ENCODE measurements at places on chromosomes 3 and 15. TPM values are rescaled to one million over a fixed set of nuclear protein-coding genes. Genes with fewer than 3 reads are reported as not detected.

CYP1A2 gene
- not detected for total RNA-seq

ARNT2 gene
- 4.4 TPM for total RNA-seq

DNA sequence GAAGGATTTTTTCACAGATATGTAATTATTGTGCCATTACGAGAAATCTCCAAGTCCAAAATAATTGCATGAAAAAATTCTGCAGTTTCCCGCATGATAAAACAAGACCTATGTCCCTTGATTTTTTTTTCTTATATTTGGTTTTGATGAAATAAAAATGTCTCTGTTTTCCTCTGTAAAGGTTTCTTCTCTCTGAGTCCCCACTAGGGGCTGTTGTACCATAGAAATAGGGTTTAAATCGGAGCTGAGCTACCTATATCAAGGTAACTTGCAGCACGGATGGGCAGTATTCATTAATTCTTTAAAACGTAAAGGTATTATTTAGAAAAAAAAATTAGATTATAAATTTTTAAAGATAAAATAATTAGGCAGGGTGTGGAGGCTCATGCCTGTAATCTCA lies 66.6 kb upstream of the IGF1R start:
- no peak for DNase-seq
- H3K36me3 ChIP-seq = no peaks in the 10 kb centered on the region
- H3K4me3 ChIP-seq = no peak overlapping the region
- no peaks in the 10 kb centered on the region for H3K4me1 ChIP-seq
- H3K27ac ChIP-seq = no peak overlapping the region
- peaks cover 86% of the 10 kb centered on the region for H3K27me3 ChIP-seq

DNA sequence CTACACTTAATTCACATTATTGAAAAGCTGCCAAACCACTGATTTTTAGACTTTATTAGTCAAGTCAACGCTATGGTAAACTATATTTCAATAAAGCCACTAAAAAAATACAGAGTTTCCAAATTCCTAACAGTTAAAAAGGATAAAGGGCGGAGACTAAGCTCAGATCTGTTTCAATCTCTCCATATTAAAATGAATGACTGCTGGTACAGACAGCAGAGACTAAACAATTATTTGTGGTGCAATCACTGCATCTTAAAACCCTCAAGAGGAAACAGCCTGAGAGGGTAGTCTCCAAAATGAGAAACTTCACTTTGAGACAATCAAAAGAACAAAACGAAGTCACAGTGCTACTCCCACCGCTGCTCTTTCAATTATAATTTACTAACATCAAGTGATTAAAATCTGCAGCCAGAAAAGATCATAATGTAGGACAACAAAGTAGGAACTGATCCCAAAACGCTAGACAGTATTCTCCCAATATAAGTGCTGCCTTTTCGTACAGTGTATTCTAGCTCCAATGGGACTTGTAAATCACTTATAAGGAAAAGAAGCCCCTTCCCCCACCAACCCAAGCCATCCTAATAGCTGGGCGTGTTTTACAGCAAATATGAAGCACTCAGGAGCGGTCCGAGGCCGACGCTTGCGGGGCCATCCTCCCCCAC lies 1.2 kb downstream of the UBP1 start:
- no peak for DNase-seq
- no peaks in the 10 kb centered on the region for H3K27me3 ChIP-seq
- peaks cover 52% of the 10 kb centered on the region for H3K4me1 ChIP-seq
- H3K4me3 ChIP-seq = peak overlapping the region; percentile 71
- H3K36me3 ChIP-seq = no peaks in the 10 kb centered on the region
- H3K27ac ChIP-seq = peak overlapping the region; percentile 99

GRCh38 chr15:38010395-38010794 lies 76.0 kb downstream of the TMCO5A start:
- H3K27me3 ChIP-seq = no peaks in the 10 kb centered on the region
- H3K4me1 ChIP-seq = peaks cover 25% of the 10 kb centered on the region
- H3K27ac ChIP-seq = no peak overlapping the region
- no peaks in the 10 kb centered on the region for H3K36me3 ChIP-seq
- no peak for DNase-seq

DNA sequence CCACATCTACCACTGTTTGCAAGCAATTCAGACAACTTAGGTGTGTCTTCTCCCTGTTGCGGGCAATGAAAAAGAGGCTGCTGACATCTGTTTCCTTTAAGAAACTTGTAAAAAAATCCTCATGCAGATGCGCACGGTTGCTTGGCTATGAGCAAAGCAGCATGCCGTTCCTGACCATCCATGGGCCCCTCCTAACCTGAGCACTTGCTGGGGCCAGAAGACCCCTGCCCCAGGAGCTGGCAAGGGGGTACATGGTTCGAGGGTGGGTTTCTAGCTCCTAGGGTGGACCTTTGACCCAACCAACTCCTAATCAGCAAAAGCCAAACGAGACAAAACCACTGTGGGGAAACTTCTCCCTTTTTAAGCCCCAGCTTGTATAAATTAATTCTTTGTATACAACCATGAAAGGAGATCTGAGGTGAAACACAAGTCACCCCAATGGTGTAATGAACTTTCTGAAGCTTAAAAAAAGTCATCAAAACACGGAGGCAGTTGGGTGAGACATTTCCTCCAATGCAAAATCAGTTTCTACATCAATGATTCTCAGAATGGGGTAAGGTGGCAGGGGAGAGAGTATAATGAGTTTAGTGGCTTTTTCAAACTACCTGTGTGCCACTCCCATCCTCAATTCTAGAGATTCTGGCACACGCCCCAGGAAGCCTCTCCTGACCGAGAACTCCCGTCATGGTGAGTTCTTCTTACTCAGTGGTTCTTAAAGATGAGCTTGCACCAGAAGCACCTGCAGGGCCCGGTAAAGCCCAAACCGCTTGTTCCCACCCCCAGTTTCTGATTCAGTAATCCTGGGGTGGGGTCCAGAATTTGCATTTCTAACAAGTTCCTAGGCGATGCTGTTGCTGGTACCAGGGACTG lies 44.1 kb downstream of the CPN2 start:
- no peak overlapping the region for H3K4me3 ChIP-seq
- DNase-seq = no peak
- H3K27me3 ChIP-seq = peaks cover 54% of the 10 kb centered on the region
- no peak overlapping the region for H3K27ac ChIP-seq

GRCh38 chr3:78724859-78725258 lies 1042.9 kb downstream of the ROBO1 start:
- no peak for DNase-seq
- no peaks in the 10 kb centered on the region for H3K4me1 ChIP-seq
- no peak overlapping the region for H3K4me3 ChIP-seq
- no peaks in the 10 kb centered on the region for H3K27me3 ChIP-seq
- H3K27ac ChIP-seq = no peak overlapping the region
- H3K36me3 ChIP-seq = no peaks in the 10 kb centered on the region

- H3K27me3 ChIP-seq = no peaks in the 10 kb centered on the region
- no peak for DNase-seq
- H3K36me3 ChIP-seq = no peaks in the 10 kb centered on the region
- H3K27ac ChIP-seq = no peak overlapping the region
- H3K4me1 ChIP-seq = no peaks in the 10 kb centered on the region
Measured at GRCh38 chr3:56238299-56238698, 230.0 kb downstream of the ERC2 start.

- DNase-seq = peak; percentile 86
- H3K36me3 ChIP-seq = no peaks in the 10 kb centered on the region
- peak within 1 kb of the TSS; percentile 94 for H3K27ac ChIP-seq
- H3K4me3 ChIP-seq = peak within 1 kb of the TSS; percentile 64
- peaks cover 44% of the 10 kb centered on the region for H3K4me1 ChIP-seq
Measured at GRCh38 chr3:124887177-124887931, at the start of gene ITGB5. ITGB5 (minus strand) TSS chr3:124887365; CDS start chr3:124887000, 365 bp downstream.

- no peaks in the 10 kb centered on the region for H3K4me1 ChIP-seq
- DNase-seq = no peak
- H3K27ac ChIP-seq = no peak overlapping the region
- H3K4me3 ChIP-seq = no peak overlapping the region
- no peaks in the 10 kb centered on the region for H3K27me3 ChIP-seq
Measured at GRCh38 chr3:43013743-43014155, 34.6 kb downstream of the GASK1A start.

GRCh38 chr3:60980342-60980692 lies 270.9 kb downstream of the FHIT start:
- no peak overlapping the region for H3K27ac ChIP-seq
- H3K4me3 ChIP-seq = no peak overlapping the region
- no peaks in the 10 kb centered on the region for H3K36me3 ChIP-seq
- H3K27me3 ChIP-seq = no peaks in the 10 kb centered on the region
- no peak for DNase-seq

GRIP2 gene
- 24.5 TPM for total RNA-seq

GRCh38 chr3:72855001-72855400 lies 6.8 kb upstream of the SHQ1 start:
- H3K36me3 ChIP-seq = no peaks in the 10 kb centered on the region
- H3K27ac ChIP-seq = no peak overlapping the region
- DNase-seq = no peak
- H3K27me3 ChIP-seq = no peaks in the 10 kb centered on the region
- no peaks in the 10 kb centered on the region for H3K4me1 ChIP-seq

CPLX3 gene
- total RNA-seq = 0.66 TPM

GRCh38 chr3:115676336-115676735 lies 53.0 kb downstream of the GAP43 start:
- H3K27me3 ChIP-seq = no peaks in the 10 kb centered on the region
- peaks cover 10% of the 10 kb centered on the region for H3K4me1 ChIP-seq
- H3K4me3 ChIP-seq = no peak overlapping the region
- DNase-seq = no peak

DNA sequence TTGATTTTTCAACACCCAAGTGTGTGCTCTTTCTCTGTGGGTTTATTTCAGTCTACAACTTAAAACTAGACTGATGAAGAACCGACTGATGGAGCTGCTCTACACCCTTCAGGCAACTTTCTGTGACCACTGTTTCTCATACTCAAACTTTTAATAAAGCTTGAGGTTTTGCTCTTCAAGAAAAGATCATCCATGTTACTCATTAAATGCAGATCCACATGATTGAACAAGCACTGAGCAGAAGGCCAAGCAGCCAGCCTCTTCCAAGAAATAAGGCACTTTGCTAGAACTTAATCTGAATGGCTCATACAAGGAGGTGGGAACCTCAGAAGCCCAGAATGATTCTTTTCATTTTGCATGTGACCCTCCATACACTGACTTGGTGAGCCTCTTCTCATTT lies 8.7 kb downstream of the SLC27A2 start:
- H3K27ac ChIP-seq = no peak overlapping the region
- H3K4me3 ChIP-seq = no peak overlapping the region
- DNase-seq = no peak
- no peaks in the 10 kb centered on the region for H3K4me1 ChIP-seq
- no peaks in the 10 kb centered on the region for H3K36me3 ChIP-seq
- H3K27me3 ChIP-seq = no peaks in the 10 kb centered on the region

DNA sequence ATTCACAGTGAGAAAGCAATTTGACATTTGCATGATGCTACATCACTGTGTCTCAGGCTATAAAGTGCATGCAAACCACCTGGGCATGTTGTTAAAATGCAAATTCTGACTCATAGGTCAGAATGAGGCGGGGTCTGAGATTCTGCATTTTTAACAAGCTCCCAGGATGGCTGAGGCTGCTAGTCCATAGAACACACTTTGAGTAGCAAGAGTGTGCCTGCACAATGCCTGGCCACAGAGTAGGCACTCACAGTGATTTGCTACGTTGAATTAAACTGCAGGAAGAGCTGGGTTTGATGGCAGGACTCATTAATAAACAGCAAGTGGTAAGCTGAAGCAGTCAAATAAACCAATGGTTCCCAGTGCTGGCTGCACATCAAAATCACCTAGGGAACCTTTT lies 48.1 kb downstream of the NTRK3 start:
- no peak overlapping the region for H3K27ac ChIP-seq
- no peaks in the 10 kb centered on the region for H3K36me3 ChIP-seq
- no peaks in the 10 kb centered on the region for H3K27me3 ChIP-seq
- DNase-seq = no peak
- H3K4me3 ChIP-seq = no peak overlapping the region
- H3K4me1 ChIP-seq = no peaks in the 10 kb centered on the region

MYL3 gene
- 7,633 TPM for total RNA-seq

GRCh38 chr3:111103807-111104206 lies 32.2 kb downstream of the NECTIN3 start:
- no peaks in the 10 kb centered on the region for H3K4me1 ChIP-seq
- no peak overlapping the region for H3K27ac ChIP-seq
- no peaks in the 10 kb centered on the region for H3K36me3 ChIP-seq
- H3K4me3 ChIP-seq = no peak overlapping the region
- DNase-seq = no peak

CLRN1 gene
- total RNA-seq = not detected

PEX5L gene
- not detected for total RNA-seq

GMNC gene
- 1.3 TPM for total RNA-seq

DNA sequence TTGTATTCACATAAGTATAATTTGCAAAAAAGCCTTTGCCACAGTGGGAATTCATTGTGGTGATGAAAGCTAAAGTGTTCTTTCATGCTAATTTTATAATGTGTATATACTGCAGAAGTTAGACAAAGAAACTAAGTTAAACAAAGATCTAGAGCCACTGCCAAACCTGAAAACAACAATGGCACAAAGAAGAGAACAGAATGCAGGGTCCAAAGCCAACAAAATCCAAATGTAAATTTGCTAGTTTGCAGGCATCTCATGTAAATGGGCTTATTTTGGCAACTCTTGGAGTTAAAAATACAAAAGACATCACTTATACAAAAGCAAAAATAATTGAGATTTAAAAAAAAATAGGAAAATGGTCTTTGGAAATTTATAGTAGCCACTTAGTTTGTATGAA lies 123.0 kb downstream of the TCF12 start:
- H3K27me3 ChIP-seq = no peaks in the 10 kb centered on the region
- no peak overlapping the region for H3K27ac ChIP-seq
- H3K4me3 ChIP-seq = no peak overlapping the region
- peaks cover 2% of the 10 kb centered on the region for H3K4me1 ChIP-seq

- no peak overlapping the region for H3K27ac ChIP-seq
- H3K4me1 ChIP-seq = no peaks in the 10 kb centered on the region
- H3K4me3 ChIP-seq = no peak overlapping the region
- H3K36me3 ChIP-seq = no peaks in the 10 kb centered on the region
- no peak for DNase-seq
Measured at GRCh38 chr3:22569570-22569969, 633.6 kb upstream of the UBE2E2 start.

GRCh38 chr3:162117961-162118360 lies 621.4 kb downstream of the OTOL1 start:
- no peaks in the 10 kb centered on the region for H3K36me3 ChIP-seq
- no peaks in the 10 kb centered on the region for H3K27me3 ChIP-seq
- DNase-seq = no peak
- no peak overlapping the region for H3K4me3 ChIP-seq
- H3K27ac ChIP-seq = no peak overlapping the region

ZDHHC19 gene
- not detected for total RNA-seq

BDH1 gene
- 144 TPM for total RNA-seq

DNA sequence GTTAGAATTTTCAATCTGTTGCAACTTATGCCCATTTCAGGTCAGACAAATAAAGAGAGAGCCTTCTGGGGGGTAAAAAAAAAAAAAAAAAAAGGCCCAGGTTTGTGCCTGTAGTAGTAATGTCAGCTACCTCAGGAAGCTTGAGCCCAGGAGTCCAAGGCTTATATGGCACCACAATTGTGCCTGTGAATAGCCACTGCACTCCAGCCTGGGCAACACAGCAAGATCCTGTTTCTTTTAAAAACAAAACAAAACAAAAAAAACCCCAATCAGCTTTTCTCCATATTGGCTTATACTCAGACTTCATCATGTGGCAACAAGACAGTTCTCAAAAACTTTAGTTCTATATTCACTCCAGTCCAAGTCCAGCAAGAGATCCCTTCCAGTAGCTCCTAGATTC lies 8.4 kb upstream of the LRRFIP2 start:
- DNase-seq = no peak
- H3K4me1 ChIP-seq = peaks cover 22% of the 10 kb centered on the region
- H3K27ac ChIP-seq = peak overlapping the region; percentile 60
- H3K4me3 ChIP-seq = no peak overlapping the region

- H3K4me1 ChIP-seq = no peaks in the 10 kb centered on the region
- no peaks in the 10 kb centered on the region for H3K27me3 ChIP-seq
Measured at GRCh38 chr3:184730924-184731323, 19.1 kb upstream of the MAGEF1 start.
